ENCODE measurements at places on chromosomes 12 and 14.

DNA sequence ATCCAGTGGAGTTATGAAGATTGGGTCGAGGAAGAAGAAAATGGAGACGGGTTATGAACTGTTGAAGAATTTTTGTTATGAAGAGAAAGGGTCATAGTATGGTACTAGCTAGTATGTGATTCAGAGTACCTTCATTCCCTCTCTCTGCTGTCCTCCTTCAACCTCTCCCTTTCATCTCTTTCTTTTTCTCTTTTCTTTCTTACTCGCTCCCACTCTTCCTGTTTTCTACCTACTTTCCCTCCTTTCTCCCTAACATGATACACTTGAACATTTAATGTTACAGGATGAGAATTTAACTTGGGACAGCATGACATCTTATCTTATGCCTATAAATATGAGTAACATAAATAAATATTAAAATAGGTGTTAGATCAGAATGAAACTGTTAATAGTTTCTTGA, 112.9 kb downstream of the CCDC91 start:
- no peak for DNase-seq

GRCh38 chr12:87378526-87378925, 650.7 kb downstream of the C12orf50 start:
- no peak for DNase-seq

- DNase-seq: peak; percentile 58
These were observed 4.6 kb downstream of the MARCHF9 start for GRCh38 chr12:57759360-57759980.

- DNase-seq: no peak
These were observed 127.6 kb upstream of the MED13L start for GRCh38 chr12:116404913-116405611.

DNA sequence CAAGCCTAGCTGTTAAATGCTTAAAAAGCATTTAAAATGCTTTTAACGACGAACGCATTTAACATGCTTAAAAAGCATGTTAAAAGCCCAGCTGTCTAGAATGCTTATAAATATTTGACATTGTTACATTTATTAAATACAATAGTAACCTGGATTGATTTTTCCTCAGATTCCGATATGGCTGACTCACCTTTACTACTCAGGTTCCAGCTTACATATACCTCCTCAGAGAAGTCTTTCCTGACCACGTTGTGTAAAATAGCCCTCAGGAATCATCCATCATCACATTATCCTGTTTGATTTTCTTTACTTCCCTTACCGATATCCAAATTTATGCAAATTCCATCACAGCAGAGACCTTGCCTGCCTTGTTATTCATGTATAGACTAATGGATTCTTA, 51.4 kb downstream of the SLC41A2 start:
- peak; percentile 20 for DNase-seq

DNA sequence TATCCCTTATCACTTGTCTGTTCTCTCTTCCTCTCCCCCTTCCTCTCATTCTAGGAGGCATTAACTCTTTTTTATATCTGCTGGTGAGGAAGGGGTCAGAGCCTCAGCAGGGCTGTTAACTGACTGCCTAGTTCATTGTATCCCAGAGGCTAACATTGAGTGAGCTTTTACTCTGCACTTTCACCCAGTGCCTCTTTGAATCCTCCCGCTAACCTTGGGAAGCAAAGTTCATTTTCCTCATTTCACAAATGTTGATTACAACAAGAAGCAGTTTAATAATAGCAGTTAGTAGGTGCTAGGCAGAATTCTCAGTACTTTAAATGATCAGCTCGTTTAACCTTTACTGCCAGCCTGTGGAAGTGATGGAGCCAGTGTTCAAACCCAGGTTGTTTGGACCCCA, 75.5 kb downstream of the POLR3B start:
- no peak for DNase-seq

- DNase-seq: no peak
These were observed 281.6 kb upstream of the E2F7 start for GRCh38 chr12:77347017-77347416.

GRCh38 chr14:67557656-67558055, 24.6 kb downstream of the PLEKHH1 start:
- no peak for DNase-seq

DNA sequence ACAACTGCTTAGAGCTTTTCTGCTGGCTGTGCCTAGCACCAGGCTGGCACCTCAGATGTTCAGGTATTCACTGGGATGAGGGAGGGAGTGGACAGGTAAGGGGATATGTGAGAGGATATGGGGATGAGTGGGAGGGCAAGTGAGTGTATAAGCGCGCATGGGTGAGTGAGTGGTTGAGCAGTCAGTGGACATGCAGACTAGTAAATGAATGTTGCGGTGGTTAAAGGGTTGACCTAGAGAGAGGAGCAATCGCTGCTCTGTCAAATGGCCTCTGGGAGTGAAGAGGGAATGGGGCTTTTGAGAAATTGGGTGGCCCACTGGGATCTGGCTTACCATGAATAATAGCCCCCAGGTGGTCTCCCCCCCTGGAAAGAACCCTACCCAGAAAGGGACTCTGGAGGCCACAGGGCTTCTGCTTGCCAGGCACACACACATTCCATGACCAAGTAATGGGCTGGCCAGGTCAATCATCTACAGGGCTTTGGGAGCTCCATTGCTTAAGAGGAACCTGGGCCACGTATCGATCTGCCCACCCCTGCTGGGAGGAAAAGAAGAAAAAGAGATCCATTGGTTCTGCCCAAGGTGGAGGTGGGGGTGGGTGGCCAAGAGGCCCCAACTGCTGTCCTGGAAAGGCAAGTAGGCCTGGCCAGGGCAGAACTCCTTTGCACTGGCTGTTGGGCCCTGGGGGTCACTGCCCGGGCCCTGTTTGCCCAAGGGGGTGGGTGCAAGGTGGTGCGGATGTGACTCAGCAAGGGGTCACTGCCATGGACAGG, 30.8 kb upstream of the ZFP36L1 start:
- DNase-seq: peak; percentile 65

GRCh38 chr12:80559766-80560165, 115.7 kb downstream of the PTPRQ start:
- DNase-seq: no peak

DNA sequence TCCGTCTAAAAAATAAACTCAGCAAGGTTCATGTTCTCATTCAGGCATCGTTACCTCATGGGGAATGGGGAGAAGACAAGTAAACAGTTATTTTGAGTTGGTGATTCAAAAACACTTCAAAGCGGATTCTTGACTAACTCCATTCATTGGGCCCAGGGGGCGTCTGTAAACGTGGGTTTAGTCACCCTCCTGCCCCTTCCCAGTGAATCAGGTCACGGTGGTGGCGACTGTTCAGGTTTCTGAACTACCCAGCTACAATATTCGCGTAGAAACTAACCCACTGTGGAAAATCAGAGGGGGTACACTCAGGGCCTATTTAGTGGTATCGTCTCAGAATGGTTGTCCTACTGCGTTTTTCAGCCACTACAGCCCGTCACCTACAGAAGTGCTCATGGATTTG, 15.2 kb downstream of the OR6S1 start:
- no peak for DNase-seq

- peak; percentile 34 for DNase-seq
These were observed 14.7 kb upstream of the CDH24 start for GRCh38 chr14:23071921-23072539.

DNA sequence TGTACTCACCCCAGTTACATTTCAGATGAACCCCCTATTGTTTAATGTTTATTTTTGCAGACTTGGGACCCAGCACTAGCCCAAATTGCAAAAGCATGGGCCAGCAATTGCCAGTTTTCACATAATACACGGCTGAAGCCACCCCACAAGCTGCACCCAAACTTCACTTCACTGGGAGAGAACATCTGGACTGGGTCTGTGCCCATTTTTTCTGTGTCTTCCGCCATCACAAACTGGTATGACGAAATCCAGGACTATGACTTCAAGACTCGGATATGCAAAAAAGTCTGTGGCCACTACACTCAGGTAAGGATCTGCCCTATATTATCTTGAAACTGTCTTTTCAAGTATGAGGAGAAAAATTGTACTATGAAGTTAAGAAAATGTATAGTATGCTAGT, 1.2 kb downstream of the GLIPR1 start:
- peak; percentile 36 for DNase-seq

- DNase-seq: no peak
These were observed 12.5 kb downstream of the NAA25 start for GRCh38 chr12:112096070-112096469.

DNA sequence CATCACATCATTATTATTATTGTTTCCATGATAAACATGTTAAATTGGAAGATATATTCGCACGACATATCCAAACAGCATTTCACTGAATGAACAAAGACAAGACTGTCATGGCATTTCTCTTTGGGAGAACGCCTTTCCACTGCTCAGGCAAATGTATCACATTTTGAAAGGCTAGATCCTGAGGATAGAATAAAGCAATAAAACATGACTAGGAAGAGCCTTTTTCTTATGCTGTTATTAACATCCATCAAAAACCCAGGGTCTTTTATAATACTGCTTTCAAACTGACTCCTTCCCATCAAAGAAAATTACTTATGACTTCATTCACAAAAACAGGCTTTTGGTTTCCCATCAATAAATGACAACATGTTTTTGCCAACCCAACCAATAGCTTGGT, 630.9 kb downstream of the TMTC2 start:
- DNase-seq: no peak

DNA sequence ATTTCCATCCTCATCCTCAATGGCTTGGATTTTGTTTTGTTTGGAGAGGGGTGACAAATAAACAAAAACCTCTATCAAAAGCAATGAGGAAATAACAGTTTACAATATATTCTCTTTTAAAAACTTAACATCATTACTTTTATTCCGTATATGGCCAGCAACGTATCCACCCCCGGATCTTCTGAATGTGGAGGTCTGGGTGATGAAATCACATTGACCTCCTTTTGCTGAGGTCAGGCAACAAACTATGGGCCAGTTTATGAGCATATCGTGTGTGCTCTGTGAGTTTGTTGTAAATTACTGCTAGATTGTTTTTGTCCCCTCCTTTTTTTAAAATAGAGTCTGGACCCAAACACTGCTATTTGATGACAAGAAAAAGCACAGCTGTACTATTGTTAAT, 178.1 kb downstream of the BCAT1 start:
- no peak for DNase-seq

- DNase-seq: no peak
These were observed 248.2 kb downstream of the DPF3 start for GRCh38 chr14:72645706-72646105.

DNA sequence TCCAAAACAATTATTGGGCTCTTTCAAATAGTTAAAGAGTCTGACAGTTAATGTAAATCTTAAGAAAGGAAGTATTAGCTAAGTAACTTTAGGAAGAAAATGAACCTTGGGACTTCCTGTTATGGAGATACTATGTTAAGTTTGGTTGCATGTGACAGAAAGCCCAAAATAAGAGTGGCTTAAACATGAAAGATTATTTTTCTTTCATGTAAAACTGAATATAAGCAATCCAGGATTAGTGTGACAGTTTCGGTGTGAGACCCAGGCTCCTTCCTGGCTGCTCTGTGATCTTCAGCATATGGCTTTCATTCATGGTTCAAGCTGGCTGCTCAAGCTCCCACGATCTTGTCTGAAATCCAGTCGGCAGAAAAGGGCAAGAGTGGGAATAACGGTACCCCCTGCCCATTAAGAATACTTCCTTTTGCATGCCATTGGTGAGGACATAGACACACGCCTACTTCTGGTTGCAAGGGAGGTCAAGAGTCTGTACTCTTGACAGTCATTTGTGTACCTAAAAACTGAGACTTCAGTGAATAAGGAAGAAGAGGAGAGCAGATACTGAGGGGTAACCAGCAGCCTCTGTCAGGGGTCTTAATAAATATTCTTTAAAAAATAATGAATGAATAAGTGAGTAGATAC, 2.2 kb upstream of the RPAP3 start:
- no peak for DNase-seq

GRCh38 chr14:24310646-24311604, at the start of gene LTB4R:
LTB4R (plus strand) TSS chr14:24311502; CDS start chr14:24315652, 4,150 bp downstream.
- peak; percentile 80 for DNase-seq

DNA sequence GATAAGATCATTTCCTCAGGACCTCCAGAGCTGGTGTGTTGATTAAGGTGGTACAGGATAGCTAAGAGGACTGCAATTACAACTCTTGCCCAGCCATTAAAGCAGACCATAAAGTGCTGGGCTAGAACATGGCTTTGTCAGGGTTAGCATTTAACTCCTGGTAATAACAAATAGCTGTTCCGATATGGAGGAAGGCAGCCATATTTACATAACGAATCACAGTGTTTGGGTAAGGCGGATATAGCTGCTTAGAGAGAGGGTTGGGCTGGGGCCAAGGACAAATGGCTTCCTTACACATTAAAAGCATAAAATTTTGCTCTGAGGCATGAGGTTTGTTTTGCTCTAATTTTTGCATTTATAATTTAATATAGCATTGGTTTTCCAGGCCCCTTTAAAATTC, 297.7 kb upstream of the DDHD1 start:
- peak; percentile 45 for DNase-seq

DNA sequence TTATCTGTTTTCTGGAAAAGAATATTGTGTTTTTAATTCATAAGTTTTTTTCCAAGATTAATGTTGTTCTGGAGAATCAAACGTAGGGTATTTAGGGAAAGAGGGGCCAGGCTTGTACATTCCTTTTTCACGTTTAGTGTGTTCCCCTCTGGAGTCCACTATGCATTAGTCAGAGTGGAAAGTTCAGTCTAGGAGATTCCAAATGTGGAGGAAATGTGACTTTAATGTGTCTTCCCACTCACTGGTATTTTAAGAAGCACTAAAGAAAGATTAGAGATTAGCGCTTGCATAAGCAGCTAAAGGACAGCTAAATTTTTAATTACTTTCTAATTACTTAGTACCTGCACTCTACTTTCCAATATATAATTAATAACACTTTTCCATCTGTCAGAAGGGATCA, 4.4 kb upstream of the PDE6H start:
- no peak for DNase-seq

- no peak for DNase-seq
These were observed 74.7 kb downstream of the GPR65 start for GRCh38 chr14:88079624-88080023.

- no peak for DNase-seq
These were observed 68.9 kb downstream of the SPPL3 start for GRCh38 chr12:120835304-120835612.

DNA sequence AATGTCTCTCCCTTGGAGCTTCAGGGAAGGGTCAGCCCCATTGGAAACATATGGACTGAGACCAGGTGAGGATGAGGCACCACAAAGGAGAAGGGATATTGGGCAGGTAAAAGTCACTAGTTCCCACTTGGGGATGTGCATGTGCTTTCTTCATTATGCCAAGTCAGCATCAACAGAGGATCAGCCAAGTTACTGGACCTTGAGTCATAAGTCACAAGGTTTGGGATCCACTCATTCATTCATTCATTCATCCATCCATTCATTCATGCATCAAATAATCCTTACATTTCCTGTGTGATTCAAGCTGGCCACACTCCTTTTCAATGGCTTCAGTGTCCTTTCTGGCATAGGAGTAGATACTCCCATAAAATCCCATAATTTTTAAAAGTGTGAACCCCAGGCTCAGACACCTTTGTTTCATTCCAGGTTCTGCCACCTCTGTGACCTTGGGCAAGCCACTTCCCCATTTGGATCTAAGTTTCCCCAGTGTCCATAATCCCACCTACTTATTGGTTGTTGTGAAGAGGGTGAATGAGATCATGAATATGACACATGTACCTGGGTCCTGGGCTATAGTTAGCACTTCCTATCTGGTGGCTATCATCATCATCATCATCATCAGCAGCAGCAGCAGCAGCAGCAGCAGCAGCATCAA, 162.1 kb upstream of the LHX5 start:
- DNase-seq: no peak

All from kidney tubule cell (primary cell).